ENCODE measurements at places on chromosomes 1 and 21.

DNA sequence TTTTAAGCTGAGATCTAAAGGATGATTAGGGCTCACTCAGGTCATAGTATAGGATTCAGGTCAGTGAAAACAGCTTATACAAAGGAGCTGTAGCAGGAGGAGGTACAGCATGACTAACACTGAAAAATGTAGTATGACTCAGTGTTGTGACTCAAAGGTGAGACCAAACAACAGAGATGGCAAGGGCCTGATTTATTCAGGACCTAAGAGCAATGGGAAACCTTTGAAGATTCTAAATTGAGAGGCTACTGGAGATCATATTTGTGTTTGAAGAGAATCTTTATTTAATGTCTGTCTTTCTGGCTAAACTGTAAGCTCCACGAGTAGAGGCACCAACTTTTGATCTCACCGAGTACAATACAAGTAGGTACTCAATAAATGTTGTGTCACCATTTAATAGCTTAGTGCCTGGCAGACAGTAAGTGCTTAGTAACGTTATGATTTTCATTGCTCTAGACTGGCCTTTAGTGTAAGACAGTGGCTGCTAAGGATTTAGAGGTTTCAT, 43.5 kb downstream of the PRKAA2 start:
- no peak for DNase-seq

DNA sequence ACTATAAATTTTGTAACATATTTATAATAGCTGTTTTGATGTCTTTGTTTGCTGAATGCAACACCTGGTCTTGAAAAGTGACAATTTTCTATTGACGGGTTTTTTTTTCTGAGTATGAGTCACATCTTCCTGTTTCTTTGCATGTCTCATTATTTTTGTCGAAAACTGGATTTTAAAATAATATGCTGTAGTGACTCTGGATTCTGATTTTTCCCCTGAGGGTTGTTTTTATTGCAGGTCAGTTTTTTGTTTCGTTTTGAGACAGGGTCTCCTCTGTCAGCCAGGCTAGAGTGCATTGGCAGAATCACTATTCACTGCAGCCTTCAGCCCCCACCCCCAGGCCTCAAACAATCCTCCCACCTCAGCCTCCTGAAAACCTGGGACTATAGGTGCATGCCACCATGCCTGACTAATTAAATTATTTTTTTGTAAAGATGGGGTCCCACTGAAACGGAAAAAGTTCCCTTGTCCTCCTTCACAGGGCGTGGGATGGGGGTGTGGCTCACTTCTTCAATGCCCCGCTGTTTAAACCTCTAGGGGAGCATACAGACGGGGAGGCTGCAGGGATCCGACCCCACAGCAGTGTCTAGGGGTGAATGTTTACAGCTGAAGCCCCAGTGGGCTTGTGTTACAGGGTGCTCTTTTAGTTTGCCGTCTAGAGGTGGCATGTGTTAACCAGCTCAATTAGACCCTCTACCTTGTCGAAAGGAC, 11.3 kb upstream of the PPIE start:
- no peak for DNase-seq

DNA sequence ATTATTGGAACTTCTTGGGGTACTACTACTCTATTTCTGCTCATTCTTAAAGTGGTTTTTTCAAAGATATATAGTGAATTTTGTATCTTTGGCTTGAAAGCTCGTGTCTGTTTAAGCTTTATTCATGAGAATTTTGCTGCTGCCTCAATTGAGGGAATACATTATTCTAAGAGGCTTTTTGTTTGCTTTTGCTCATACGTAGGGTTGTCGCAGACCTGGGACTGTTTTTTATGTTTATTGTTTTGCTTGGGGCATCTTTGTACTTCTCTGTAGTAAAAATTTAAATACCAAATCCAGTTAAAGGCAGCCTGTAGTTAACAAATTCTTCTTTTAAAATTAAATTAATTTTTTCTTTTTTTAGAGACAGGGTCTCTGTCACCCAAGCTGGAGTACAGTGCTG, 62.3 kb downstream of the ANGPTL1 start:
- no peak for DNase-seq

- no peak for DNase-seq
Measured at GRCh38 chr1:27562534-27563340, 41.2 kb downstream of the AHDC1 start.

- DNase-seq, result no peak
Measured at GRCh38 chr1:153611356-153611755, 1.6 kb downstream of the S100A16 start.

DNA sequence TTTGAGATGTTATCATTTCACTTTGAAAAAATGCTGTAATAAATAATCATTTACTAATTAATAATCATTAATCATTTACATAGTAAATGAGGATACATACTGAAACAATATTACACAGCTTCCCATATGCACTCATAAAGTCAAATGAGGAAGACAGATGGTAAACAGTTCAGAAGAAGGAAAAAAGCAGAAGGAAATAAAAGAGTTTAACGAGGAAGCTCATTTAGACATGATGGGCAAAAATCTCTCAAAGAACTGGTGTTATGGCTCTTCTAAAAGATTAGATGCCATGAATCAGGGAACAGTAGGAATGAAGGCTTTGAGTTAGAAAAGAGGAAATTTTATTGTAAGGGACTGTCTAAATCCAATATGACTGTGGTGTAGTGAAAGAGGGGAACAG, 347.6 kb downstream of the PTPRC start:
- DNase-seq, result no peak
